NCI-H524 treated with DMSO at 0.1 percent for 48 hours (cell line): ENCODE measurements at places on chromosomes 7 and 10.

DNA sequence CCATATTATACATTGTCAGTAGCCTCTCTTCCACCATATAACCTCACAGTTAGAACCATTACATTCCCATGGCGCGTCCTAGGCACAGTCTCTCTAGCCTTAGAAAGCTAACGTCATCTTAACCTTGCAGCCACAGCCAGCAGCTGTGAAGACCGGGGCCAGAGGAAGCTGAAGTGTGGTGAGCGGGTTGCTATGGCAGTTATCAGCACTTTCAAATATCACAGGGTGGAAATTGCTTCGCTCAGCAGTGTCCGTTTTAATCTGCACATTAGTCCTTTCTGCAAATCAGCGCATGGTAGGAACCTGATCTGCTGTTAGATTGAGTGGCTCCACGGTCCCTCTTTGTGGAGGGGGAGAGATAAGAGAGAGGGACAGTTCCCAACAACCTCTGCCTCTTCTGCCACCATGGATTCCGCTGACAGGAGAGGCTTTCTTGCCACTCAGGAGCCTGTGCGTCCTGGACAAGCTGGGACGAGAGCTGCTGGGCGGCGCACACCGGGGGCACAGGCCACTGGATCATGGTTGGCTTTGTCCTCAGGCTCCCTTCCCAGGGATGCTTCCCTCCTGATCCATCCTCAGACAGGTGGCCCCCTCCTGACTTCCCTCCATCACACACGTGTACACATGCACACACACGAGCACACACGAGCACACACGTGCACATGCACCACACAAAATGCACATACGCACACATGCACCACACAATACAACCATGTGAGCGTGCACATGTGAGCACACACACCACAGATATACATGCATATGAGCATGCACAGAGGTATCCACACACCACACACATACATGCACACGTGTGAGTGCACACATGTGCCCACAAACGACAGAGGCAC is 93.8 kb downstream of the WDR37 start:
- no peak for DNase-seq

DNA sequence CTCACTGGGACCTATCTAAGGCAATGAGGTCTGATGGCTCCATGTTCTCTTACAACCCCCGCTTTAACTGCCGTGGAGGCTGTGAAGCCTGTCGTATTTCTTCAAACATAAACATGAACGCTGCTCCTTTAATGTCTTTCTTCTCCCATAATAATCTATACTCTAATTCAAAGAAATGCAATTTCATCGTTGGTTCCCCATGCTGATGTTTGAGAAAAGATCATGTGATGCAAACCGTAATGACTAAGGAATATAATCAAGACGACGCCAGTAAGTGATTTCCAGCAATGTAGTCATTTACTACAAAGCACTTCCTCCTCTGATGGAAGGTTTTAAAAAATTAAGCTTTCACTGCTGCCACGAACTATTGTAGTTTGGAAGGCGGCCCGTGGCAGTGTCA is 102.6 kb upstream of the NEBL start:
- DNase-seq = no peak

DNA sequence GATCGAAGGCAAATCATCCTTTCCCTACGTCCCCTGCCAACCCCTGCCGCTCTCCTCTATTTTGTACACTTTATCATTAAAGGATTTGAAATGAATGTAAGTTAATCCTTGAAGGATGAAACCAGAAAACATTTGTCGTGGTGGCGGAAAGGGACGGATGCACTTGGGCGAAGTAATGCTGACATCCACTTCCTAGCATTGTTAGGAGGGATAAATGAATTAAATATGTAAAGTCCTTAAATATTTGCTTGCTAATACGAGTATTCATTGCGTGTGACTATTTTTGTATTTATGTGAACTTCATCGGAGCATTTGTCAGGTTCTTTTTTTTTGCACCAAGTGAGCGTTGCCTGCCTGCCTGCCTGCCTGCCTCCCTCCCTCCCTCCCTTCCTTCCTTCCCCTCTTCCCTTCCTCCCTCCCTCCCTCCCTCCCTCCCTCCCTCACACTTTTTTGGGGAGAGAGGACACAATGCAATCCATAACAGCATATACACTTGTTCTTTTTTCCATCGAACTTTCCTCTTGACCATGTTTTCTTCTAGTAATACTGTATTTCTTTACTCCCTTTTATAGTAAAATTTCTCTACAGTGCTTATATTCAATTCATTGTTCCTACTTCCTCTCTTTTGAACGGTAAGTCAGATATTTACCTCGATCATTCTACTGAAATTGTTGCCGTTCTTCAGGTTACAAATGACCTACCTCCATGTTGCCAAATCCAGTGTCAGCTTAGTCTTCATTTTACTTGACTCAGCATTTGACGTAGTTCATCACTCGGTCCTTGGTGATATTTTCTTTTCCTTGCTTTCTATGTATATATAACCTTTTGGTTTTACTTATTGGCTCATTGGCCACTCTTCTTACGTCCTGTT is 831 bp downstream of the CCDC7 start:
- DNase-seq = no peak

- no peak for DNase-seq
These were observed 7.1 kb downstream of the PI4K2A start for GRCh38 chr10:97647556-97647955.

DNA sequence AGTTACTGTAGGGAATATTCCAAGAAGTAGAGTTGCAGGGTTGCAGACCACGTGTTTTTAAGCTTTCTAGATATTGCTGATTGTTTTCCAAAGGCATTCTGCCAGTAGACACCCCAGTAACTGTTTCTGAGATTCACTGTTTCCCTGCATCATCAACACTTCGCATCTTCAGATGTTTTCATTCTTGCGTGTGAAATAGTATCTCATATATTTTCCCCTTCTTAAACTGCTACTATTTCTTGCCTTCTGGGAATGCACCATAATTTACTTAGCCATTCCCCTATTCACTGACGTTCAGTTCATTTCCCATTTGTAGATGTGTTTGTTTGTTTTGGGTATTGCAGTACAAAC is 30.7 kb downstream of the ALOX5 start:
- DNase-seq = no peak

DNA sequence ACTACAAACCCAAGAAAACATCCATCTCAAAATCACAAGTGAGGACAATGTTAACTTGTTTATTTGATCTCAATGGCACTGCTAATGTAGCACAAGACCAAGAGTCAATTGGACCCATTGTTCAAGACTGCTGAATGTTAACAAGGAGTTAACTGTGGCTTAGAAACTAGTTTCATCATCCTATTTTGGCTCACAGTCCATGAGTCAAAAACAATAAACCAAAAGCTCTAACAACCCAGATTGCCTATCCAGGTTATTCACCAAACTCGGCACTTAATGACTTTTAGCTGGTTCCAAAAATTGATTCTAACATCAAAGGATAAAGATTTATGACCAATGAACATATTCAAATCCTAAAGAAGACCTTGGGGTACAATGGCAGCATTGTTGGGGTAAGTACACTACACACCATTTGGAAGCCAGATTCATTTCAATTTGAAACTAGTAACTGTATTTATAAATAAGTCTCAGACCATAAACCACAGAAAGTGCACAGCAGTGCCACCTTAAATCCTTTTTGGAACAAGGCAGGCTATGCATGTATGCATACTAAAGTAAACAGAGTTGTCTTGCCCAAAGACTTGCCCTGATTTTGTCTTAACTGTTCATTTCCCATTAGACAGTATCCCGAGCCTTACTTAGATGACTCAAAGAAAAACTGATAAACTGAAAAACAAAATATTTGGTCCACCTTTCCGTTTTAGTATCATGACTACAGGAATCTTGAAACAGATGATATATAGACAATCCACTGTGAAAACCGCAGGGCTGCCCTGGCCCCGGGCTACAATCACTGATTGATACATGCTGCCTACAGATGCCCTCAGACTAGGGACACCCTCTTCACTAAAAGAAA is 84.5 kb downstream of the SRPK2 start:
- DNase-seq = no peak

DNA sequence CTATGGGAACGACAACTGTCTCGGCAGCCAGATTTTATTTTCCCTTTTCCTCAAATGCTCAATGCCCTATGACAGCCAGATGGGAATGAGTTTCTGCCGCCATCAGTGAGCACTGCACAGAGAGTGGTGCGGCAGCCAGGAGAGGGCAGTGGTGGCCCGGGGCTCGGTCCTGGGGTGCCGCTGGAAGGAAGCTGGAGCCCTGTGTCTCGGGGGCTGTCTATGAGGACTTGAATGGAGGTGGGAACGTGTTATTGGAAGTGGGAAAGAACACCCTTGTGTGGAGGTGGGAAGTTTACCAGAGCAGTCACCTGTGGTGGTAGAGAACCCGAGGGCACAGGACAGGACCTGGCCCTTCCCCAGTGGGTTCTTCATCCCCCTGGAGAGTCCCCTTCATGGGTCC is 35.8 kb downstream of the JAKMIP3 start:
- DNase-seq = no peak

GRCh38 chr7:27665531-27665930 is 2.8 kb upstream of the HIBADH start:
- DNase-seq = no peak

GRCh38 chr10:26737730-26738129 is 40.2 kb downstream of the PDSS1 start:
- DNase-seq = no peak

- no peak for DNase-seq
These were observed 3.3 kb upstream of the NPTX2 start for GRCh38 chr7:98613601-98614425.

GRCh38 chr7:69633122-69633831 is 35.0 kb downstream of the AUTS2 start:
- peak; percentile 23 for DNase-seq

GRCh38 chr7:146702898-146703297 is 586.3 kb downstream of the CNTNAP2 start:
- DNase-seq = no peak

GRCh38 chr7:4025694-4026615 is 656.1 kb upstream of the FOXK1 start:
- DNase-seq = no peak

DNA sequence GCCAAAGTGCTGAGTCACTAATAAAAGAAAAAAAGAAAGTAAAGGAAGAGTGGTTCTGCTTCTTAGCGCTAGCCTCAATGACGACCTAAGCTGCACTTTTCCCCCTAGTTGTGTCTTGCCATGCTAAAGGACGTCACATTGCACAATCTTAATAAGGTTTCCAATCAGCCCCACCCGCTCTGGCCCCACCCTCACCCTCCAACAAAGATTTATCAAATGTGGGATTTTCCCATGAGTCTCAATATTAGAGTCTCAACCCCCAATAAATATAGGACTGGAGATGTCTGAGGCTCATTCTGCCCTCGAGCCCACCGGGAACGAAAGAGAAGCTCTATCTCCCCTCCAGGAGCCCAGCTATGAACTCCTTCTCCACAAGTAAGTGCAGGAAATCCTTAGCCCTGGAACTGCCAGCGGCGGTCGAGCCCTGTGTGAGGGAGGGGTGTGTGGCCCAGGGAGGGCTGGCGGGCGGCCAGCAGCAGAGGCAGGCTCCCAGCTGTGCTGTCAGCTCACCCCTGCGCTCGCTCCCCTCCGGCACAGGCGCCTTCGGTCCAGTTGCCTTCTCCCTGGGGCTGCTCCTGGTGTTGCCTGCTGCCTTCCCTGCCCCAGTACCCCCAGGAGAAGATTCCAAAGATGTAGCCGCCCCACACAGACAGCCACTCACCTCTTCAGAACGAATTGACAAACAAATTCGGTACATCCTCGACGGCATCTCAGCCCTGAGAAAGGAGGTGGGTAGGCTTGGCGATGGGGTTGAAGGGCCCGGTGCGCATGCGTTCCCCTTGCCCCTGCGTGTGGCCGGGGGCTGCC is at the start of gene IL6:
Gene IL6, plus strand, starts transcription at position 294 of the 807 bp plus-strand sequence. Its CDS starts 63 bp downstream, at position 357.
- DNase-seq = peak; percentile 41

DNA sequence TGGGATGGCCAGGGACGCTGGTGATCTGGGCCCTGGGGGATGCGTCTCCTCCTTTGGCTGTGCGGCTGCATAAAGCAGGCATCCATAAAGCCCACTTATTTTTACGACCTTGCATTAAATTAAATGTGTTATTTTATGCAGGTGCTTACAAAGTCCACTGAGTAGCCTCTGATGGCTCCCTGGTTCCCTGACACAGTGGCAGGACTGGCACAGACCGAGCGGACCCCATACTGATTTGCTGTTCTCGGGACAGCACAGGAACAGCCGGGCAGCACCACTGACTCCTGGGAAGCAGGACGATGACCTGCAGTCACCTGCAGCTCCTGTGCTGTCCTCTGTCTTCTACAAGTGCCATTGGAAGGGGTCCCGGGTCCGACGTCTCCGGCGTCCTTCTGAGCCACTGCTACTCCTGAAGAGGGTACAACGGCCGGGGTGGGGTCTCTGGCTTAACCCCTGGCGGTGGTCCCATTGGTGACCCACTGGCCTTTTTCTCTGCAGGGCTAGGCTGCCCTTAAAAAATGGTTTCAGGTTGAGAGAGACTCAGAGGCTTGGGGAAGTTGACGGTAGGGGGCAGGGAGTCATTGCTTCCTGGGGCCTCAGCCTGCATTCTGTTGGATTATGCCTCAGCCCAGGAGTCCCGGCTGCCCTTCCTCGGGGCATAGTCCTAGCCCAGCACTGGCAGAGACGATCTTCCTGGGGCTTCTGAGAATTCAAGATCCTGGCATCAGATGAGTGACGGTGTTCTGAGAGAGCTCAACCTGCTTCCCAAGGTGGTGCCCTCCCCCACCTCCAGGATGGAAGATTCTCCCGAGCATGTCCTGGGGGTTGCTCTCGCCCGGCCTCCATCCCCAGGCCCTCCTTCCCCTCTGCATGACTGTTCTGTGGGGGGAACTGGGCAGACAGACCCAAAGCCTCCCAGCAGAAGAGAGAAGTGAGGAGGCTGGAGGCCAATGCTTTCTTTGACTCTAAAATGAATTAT is 330.1 kb downstream of the ADARB2 start:
- DNase-seq = no peak

- no peak for DNase-seq
These were observed 637.7 kb downstream of the ZNF716 start for GRCh38 chr7:58087536-58088190.

- no peak for DNase-seq
These were observed 366.6 kb downstream of the PRPF18 start for GRCh38 chr10:13953371-13953770.

GRCh38 chr10:123761038-123761428 is 94.9 kb downstream of the GPR26 start:
- DNase-seq = no peak

DNA sequence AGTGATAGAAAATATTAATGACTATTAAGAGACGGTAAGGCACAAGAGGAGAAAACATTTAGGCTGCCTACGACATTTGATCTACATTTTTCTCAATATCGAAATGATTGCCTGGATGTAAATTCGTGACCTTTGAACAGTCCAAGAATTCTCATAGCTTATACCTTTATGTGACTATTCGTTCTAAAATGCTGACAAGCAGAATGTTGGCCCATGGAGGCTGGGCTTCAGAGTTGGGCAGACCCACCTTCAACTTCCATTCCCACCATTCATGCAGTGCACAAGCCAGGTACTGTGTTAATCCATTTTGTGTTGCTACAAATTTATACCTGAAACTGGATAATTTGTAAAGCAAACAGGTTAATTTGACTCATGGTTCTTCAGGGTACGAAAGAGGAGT is 441.4 kb upstream of the COBL start:
- no peak for DNase-seq

DNA sequence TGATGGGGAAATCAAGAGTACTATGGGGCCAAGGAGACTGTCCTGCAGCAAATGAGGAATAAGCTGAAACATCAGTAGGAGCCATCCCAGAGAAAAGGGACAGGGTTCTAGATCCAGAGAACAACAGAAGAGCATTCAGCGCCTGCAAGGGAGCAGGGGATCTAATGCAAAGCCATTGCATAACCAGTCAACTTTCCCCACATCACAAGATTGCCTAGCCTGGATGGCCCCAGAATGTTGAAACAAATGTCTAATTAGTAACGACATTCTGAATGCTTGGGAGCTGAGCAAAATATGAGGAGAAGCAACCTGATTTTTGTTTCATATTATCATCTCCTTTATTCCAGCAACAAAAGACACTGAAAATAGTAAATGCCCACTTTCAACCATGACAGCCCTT is 2.7 kb upstream of the MPP7 start:
- no peak for DNase-seq
